NCI-H524 treated with DMSO at 0.1 percent for 48 hours (cell line): ENCODE measurements at places on chromosomes 12 and 14.

DNA sequence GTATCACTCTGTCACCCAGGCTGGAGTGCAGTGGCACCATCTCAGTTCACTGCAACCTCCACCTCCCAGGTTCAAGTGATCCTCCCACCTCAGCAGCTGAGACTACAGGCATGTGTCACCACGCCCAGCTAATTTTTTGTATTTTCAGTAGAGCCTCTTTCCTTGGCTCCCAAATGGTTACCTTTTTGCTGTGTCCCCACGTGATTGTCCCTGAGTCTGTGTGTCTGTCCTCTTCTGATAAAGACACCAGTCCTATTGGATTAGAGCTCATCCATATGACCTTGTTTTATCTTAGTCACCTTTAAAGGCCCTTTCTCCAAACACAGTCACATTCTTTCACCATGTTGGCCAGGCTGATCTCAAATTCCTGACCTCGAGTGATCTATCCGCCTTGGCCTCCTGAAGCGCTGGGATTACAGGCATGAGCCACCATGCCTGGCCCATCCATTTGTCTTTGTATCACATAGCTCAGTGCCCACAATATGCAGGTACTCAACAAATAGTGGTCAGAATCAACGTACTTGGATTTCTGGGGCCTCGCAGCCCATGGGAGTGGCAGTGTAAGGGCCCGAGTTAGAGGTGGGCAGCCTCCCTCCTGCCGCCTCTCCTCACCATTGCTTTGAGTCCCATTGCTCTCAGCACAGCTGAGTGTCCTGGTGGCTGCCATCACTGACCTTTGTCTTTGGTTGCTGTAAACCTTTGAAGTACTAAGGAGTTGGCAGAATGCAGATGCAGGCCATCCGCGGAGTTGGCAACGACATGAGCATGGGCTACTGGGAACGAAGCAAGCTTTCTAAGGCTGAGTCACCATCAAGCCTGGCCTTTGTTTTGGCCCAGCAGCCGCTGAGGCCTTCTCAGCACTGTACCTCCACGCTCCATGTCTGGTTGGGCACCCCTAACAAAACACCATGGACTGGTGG is 9.3 kb downstream of the TPCN1 start:
- DNase-seq = no peak

DNA sequence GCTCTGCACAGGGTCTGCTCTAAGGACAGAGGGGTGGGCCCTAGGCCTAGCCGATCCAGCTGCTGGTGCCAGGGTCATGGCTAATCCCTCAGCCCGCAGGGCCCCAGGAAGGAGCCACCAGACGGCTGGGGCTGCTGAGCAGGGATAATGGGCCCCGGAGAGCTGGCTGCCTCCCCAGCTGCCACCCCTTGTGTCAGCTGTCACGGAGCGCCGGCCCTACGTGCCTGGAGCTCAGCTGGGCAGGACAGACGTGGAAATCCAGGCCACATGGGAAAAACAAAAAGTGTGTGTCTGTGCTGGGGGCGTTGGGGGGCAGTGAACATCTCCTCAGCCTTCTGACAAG is 36.2 kb downstream of the CHGA start:
- DNase-seq = peak; percentile 97

DNA sequence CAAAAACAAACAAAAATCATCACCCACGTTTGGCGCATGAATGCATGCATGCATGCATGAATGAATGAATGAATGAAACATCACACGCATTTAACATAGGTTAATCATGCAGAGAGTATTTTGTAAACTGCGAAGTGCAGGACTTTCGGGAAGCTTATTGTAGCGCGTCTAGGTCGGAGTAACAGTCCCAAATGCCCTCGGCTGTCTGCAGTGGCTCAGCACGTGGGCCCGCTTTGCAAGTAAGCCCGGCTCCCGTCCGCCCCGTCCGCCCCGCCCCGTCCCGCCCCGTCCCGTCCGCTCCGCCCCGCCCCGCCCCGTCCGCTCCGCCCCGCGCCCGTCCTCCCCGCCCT is 263 bp upstream of the IFT81 start:
- no peak for DNase-seq

GRCh38 chr12:44002607-44003006 is 166.7 kb downstream of the TMEM117 start:
- no peak for DNase-seq
